Central memory CD4-positive, alpha-beta T cell (primary cell): ENCODE measurements at places on chromosomes 3 and 15.

DNA sequence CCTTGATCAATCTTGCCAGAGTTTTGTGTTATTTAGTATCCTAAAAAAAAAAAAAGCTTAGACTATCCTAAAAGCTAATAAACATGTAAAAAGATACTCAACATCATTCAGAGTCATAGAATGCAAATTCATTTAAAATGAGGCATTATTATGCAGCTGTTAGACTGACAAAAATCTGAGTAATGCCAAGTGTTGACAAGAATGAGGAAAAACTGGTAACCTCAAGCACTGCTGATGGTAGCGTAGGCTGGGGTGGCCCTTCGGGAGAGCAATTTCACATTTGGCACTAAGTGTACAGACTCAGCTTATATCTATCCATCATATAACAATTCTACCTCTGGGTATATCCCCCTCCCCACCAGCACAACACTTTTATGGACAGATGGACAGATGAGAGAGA is 280.4 kb downstream of the RAP2B start:
- no peak for DNase-seq

GRCh38 chr15:74626752-74627692 is 11.4 kb downstream of the CLK3 start:
- no peak for DNase-seq

GRCh38 chr3:150271591-150271960 is 136.5 kb upstream of the TSC22D2 start:
- DNase-seq, result no peak

DNA sequence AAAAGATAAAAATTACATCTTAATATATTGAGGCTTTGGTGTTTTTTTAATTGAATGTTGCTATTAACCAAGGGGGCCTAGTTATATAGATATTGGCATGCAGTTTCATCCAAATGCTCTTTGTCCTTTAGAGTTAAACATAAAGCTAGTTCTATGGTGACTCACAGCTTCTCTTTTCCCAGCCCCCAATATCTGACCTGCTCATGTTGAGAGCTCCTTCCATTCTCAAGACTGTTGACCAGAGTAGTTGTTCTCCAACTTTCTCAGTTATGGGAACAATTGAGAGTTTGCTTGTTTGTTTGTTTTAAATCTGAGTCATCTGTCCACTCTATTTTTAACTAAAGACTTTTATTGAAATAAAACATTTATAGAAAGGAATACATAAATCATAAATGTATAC is 15.8 kb upstream of the RARB start:
- no peak for DNase-seq

GRCh38 chr3:99508191-99508590 is 130.2 kb upstream of the COL8A1 start:
- no peak for DNase-seq

GRCh38 chr3:184227481-184227935 is 1.9 kb upstream of the VWA5B2 start:
- peak; percentile 51 for DNase-seq
